ENCODE measurements at places on chromosomes 5 and 9.

- DNase-seq, result no peak
Measured at GRCh38 chr9:136399176-136400037, 563 bp downstream of the SNAPC4 start.

DNA sequence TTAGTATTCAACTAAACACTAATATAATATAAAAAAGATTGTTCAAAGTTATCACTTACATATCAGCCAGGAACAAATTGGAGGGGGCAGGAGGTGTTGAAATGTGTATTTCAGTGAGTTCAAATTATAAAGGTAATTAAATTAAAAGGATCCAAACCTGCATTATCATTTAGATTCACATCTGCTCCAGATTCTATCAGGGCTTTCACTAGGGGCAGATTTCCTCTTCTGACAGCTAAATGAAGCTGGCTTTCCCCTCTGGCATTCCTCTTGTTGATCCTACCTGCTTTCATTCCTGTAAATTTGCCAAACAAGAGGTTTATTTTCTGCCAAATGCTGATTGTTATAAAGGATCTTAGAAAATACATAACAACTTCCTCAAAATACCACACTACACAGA is 86.3 kb upstream of the GCNT4 start:
- DNase-seq, result no peak

GRCh38 chr5:89313804-89314588 is 431.0 kb upstream of the MEF2C start:
- DNase-seq, result no peak

GRCh38 chr5:108028412-108028811 is 353.5 kb downstream of the FBXL17 start:
- DNase-seq, result no peak

DNA sequence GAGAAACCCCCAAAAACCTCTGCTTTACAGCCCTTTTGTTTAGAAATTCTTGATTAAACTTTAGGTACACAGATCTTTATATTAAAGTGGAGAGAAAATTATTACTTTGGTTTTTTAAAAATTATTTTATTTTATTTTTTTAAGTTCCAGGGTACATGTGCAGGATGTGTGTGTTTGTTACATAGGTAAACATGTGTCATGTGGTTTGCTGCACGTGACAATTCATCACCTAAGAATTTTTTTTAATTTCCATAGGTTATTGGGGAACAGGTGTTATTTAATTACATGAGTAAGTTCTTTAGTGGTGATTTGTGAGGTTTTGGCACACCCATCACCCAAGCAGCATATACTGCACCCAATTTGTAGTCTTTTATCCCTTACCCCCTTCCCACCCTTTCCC is 581.7 kb downstream of the CSNK1G3 start:
- DNase-seq, result no peak
